ENCODE measurements at places on chromosomes 3 and 15.

GRCh38 chr15:88256279-88257230 lies at the start of gene NTRK3:
TSS of gene NTRK3 (minus strand) at chr15:88256739. CDS start at chr15:88256153, 586 bp downstream.
- DNase-seq: no peak

GRCh38 chr15:74399511-74400312 lies 32.3 kb upstream of the CYP11A1 start:
- DNase-seq: no peak

DNA sequence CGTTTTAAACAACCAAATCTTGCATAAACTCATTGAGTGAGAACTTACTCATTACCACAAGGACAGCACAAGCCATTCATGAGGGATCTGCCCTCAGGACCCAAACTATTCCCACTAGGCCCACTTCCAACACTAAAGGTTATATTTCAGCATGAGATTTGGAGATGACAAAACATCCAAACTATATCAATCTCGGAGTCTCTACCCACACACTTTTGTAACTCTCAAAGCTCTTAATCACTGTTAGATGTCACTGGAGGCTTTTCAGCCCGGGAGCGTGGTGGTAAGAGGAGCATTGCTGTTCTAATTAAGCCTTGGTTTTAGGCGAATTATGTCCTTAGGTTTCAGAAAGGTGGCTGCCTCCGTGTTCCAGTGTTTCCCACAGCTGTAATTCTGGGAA lies 86.3 kb downstream of the CNTN6 start:
- DNase-seq: no peak

GRCh38 chr3:31561891-31562290 lies 29.2 kb downstream of the STT3B start:
- no peak for DNase-seq

GRCh38 chr15:74233851-74234597 lies 2.1 kb upstream of the CCDC33 start:
- DNase-seq: no peak

GRCh38 chr15:32718227-32718820 lies 520 bp downstream of the GREM1 start:
- no peak for DNase-seq

GRCh38 chr3:12730506-12731242 lies 28.4 kb downstream of the TMEM40 start:
- no peak for DNase-seq

DNA sequence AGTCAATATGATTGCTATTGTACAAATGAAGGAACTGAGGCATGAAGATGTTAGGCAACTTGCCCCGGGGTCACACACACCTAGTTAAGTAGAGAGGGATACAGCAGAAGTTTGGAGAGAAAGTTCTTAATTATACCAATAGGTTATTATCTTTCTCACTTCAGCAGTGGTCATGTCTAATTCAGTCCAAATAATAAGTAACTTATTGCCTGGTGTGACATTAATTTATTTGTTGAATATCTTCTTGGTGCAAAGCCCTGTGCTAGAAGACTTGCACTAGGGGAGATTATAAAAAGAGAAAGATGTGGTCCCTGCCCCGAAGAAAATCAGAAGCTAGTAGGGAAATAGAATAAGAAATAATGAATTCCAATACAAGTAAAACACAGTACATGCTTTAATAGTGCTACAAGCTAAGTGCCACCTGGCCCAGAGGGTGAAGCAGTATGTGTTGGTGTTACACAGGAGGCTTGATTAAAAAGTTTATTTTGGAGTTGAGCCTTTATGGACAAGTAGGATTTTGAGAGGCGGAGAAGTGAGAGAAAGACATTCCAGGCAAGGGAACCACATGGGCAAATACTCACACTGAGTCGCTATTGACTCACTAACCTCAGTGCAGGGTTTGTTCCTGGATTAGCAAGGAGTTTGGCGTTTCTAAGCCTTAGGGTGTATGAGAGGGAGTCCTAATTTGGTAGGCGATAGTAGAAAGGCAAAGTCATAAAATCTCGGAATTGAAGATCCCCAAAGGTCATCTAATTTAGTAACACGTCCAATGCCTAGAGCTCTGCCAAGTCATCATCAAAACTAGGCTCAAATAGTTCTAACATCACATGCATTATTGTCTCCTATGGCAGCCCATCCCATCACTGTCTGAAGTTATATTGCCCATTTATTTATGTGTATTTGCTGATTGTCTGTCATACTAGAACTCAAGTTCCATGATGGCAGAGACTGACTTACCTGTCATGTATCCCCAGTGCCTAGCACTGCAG lies 19.2 kb upstream of the GSK3B start:
- no peak for DNase-seq

DNA sequence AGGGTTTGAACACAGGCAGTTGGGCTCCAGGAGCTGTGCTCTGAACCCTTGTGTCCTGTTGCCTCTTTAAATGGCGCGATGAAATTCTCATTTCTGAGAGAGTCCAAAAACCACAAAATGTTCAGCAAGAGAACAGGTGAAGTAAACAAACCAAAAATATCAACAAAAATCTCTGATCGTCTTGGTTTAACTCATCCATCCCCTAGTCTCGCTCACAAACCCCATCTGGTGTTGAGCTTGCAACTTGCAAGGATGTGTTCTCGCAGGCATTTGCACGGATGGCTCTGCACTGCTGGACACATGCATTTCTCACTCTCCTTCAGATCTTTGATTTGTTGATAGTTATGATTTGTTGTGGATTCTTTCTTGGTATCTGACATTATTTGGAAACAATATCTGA lies 31.1 kb downstream of the FAH start:
- no peak for DNase-seq

DNA sequence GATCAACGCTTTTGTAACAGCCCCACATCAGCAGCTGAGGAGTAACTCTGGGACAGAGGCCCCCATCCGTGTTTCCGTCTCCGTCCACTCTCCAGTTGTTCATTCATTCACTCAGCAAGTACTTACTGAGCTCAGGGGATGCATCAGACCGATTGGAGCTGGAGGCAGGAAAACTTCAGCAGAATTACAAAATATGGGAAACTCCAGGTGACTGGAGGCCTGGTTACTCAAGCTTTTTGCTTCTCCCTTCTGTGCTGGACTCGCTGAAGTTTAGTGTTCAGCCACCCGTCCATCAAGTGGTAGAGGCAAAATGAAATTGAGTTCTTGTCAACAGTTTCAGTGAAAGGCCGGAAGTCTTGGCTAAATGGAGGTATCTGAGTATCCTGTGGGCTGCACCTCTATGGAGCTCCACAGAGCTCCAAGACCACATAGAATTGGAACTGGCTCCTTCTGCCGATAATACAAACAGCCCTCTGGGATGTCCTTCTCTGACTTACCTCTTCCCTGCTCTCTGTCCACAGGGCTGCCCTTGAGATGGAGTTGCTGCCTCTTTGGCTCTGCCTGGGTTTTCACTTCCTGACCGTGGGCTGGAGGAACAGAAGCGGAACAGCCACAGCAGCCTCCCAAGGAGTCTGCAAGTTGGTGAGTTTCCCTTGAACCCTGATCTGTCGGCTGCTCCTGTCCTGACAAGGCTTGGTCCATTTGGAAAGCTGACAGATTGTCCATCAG lies 14.7 kb downstream of the NRROS start:
- no peak for DNase-seq

DNA sequence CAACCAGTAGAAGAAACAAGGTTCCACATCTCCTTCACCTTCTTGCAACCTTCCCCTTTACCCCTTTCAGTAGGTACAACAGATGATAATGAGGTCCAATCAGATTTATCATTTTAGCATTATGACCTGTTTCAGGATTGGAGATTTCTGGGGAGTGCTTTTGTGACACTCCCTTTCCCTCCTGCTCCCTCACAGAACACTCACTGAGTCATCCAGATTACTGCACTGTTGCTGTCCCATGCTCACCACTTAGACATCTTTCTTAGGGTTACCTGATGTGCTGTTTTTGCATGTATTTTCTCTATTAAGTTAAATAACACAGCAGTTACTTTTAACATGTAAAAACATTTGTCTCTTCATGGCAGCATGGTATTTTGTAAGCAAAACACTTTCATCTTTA lies 118.5 kb downstream of the MFSD1 start:
- no peak for DNase-seq

- DNase-seq: no peak
Observed at GRCh38 chr3:100002599-100003350, 111.5 kb downstream of the FILIP1L start.

DNA sequence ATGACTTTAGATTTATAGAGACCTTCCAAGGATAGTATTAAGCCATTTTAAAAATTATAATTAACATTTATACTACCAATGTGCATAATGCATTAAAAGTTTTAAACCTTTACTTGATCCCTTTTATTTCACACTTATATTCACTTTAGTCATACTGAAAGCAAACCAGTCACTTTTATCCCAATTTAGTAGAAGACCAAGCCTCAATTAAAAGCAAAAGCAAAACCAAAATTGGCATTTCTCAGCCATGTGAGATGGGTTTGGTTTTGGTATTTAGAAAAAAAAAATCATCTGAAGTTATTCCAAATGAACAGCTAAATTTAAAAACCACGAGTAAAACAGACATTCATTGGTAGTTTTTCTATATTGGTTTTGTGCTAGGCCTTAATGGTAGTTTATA lies 249.4 kb downstream of the LPP start:
- DNase-seq: no peak

GRCh38 chr3:17845026-17845812 lies 102.8 kb upstream of the TBC1D5 start:
- no peak for DNase-seq

- no peak for DNase-seq
Observed at GRCh38 chr3:10941972-10942371, 50.6 kb upstream of the SLC6A1 start.
